NCI-H524 (cell line): ENCODE measurements at places on chromosomes 5 and 9.

DNA sequence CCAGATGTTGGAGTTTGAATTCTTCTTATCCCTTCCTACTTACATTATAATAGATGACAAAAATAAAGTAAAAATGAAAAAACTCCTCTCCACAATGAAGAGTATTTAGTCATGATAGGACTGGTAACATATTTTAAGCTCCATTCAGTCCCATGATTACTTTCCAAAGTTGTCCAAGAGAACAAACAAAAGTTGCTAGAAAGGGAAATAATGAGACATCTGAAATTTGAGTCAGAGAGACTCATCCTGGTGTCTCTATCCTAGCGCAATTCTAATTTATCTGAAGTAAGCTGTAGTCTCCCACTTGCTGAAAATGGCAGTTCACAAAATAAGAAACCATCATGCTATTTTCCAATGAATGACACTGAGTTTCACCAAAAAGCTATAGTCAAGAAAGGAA is 152.2 kb downstream of the BNC2 start:
- DNase-seq = no peak

DNA sequence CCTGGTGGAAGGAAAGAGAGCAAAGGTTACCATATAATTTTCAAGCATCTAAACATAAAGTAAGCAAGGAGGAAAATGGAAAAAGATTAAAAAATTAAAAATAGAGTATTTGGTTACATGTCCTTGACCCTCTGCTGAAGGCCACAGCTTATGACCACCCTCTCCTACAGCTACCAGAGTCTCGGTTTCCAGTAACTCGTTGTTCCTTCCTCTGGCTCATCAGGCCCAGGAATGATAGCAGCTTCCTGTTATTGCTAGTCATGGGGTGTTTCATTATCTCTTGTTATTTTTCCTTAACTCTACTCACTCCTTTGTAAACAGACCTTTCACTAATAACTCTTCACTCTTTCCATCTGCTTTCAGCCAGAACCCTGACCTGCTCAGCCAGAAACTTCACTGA is 102.2 kb downstream of the YTHDC2 start:
- DNase-seq = no peak

DNA sequence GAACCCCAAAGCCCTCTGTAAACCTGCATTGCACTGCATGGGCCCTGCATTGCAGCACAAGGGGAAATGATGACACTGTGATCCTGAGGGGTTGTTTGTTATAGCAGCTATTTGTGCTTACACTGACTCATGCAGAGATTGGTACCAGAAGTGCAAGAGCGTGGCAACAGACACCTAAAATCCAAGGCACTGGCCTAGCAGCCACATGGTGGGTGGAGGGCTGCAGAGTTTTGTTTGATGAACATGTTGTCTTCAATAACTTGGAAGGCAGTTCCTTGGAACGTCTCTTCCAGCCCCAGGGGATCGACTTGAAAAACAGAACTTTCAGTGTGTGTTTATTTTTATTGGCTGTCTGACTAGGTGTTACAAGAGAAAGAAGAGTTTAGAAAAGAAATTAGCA is 14.5 kb downstream of the FCN2 start:
- no peak for DNase-seq

DNA sequence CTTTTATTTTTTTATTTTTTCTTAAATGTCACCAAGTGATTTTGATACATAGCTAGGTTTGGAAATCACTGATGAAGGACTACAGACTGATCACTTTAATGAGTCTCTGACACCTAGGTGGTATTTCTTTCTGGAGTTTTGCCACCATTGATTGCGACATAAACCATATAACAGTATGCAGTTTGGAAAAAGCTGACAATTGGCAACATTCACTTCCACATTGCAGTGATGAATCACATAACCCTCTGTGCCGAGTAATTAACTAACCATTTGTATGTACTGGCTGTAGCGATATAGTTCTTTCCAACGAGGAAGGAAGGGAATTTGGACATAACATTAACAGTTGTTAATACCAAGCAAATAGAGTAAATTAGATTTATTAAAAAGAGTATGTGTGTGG is 222.9 kb upstream of the EFNA5 start:
- DNase-seq = no peak

DNA sequence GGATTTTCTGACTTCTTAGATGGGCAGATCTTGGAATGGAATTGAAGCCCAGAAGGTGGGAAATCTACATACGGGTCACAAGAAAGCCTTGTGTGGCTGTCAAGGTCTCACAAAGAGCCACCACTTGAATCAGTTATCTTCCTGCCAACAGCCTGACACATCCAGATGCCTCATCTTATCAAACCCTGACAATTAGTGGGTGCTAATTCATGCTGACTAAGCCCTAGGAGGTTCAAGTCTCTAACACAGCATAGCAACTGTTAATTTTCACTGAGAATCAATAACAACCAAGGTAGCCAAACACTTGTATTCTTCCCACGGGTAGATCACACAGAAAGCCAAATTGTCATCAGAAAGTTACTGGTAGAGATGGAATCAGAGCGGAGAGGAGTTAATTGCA is 222.2 kb downstream of the TMEM167A start:
- no peak for DNase-seq

- DNase-seq = peak; percentile 24
These were observed 341.4 kb downstream of the DIRAS2 start for GRCh38 chr9:90301277-90301653.

DNA sequence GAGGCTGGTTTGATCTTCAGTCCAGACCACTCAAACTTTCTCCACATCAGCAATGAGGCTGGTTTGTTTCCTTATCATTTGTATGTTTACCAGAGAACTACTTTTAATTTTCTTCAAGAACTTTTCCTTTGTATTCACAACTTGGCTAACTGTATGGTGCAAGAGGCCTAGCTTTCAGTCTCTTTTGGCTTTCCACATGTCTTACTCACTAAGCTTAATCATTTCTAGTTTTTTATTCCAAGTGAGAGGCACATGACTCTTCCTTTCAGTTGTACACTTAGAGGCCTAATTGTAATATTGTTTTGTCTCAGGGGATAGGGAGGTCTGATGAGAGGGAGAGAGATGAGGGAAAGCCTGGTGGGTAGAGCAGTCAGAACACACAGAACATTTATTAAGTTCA is 554.0 kb upstream of the ARRDC3 start:
- no peak for DNase-seq

DNA sequence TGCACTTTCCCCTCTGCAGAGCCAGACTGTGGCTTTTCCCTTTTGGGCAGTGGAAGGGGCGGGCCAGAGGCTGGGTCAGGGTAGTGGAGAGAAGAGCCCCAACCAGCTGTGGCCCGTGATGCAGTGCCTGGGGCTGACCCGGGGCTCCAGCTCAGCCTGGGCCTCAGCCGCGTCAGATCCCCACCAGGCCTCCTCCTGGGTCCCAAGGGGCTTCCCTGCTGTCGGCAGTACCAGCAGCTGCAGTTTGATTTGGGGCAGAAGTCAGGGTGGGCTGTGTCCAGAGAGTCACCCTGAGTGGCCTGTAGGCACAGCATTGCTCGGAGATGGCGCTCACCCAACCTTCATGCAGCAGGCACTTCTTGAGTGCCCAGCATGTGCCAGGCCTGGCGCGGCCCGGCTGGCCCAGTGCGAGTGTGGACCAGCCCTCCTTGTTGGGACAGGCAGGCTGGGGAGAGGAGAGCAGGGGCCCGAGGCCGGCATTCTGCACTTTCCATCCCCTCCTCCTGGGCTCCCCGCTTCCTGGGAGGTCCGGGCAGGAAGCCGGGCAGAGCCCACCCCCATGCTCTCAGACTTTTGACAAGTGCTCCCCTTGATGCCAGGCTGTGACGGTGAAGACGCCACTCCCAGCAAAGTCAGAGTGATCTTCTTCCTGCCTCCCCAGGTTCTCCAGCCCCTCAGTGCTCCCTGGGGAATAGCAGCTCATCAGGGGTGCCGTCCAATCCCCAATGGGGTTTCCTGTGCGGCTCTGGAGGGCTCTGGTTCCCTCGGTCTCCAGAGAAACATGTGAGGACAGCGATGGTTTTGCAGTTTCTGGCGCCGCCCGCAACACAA is 88.3 kb upstream of the COL5A1 start:
- DNase-seq = no peak

DNA sequence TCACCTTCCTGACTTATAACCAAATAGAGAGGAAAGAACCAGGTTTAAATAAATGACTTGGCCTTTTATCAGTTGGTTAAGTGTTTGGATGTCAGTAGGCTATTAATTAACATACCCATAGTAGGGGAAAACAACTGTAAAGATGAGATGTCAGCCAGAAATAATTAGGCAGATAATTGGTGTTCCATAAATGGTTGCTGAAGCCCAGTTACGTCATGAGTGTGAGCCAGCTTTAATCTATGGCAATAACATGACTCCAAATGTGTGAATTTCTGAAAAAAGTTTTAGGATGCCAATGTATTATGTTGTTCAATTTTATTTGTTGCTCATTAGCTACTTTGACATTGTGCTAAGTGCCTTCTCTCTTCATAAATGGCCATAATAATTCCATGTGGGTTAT is 180.5 kb downstream of the FBXL7 start:
- no peak for DNase-seq

DNA sequence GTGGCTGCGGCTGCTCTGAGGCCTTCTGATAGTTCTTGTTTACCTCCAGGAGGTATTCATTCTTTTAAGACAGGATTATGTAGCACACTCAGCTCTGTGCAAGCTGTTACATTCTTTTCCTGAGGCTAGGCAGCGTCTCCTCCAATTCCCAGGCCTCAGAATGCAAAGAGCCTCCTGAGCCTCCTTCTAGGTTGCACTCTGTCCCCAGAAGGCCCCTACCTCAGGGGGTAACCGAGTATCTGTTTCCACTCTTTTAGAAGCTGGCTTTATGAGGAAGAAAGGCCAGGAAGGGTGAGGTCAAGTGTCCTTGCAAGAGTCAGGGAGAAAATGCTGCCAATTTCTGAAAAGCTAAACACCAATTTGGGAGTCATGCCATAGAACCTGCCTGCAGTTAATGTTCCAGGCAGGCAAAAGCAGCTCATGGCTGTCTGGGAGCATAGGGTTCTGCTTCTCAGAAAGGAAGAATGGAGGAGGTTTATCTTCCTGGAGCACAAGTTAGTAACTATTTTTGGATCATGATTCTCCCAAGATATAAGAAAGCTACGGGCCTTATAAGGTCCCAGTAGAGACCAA is 178.9 kb downstream of the SEMA6A start:
- DNase-seq = no peak

- no peak for DNase-seq
These were observed 104.0 kb upstream of the ACTBL2 start for GRCh38 chr5:57586649-57587048.

DNA sequence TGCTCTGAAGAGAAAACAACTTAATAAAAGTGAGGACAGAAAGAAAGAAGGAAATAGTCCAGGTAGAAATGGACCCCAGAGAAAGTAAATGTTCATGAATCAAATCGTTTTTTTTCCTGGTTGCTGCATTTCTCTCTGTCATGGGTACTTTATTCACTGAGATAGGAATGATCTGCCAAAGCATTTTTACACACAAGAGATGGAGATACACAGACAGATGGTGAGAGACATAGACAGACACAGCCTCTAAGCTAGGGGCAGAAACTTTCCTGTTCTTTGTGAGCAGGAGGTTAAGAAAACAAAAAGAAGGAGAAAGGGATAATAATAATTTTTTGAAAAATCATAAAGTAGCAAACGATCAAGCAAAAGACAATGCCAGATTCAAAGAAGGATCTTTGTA is 73.7 kb downstream of the ASTN2 start:
- no peak for DNase-seq

GRCh38 chr5:39998518-39998917 is 573.7 kb upstream of the DAB2 start:
- DNase-seq = no peak

- peak; percentile 3 for DNase-seq
These were observed 13.3 kb downstream of the NUP214 start for GRCh38 chr9:131138676-131139075.

DNA sequence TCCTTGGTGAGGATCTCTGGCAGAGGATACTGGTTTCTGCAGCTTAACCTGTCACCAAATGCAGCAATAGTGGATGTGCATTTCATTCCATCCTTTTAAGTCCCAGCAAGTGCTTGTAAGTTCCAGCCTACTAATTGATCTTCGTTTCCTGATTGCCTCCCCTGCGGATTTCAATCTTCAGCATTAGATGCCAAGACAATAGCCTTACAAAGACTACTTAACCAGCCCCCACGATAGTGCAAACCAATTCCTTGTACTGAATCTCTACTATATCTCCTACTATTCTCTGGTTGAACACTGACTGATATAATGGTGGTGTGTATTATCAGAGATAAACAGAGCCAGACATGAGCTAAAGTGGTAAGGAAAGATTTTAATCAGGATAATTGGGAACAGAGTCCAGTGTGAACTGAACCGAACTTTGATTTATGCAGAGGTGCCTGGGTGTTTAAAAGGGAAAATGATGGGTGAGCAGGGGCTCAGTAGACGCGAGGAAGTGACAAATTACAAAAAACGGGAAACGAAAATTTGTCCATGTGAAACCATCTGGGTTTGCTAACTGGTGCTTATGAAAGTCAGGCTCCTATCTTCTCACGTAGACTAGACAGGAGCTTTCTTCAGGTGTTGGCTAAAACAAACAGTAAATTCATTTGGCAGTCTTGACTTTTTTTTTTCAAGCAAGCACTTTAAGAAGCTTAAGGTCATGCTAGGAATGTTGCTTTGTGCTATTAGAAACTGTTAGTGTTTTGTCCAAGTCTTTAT is 106.9 kb upstream of the ST8SIA4 start:
- no peak for DNase-seq

GRCh38 chr5:1868886-1869475 is 13.7 kb downstream of the IRX4 start:
- DNase-seq = no peak

GRCh38 chr5:122638581-122638980 is 136.3 kb upstream of the SNX2 start:
- no peak for DNase-seq

- no peak for DNase-seq
These were observed 13.1 kb upstream of the SERINC5 start for GRCh38 chr5:80268916-80269315.

DNA sequence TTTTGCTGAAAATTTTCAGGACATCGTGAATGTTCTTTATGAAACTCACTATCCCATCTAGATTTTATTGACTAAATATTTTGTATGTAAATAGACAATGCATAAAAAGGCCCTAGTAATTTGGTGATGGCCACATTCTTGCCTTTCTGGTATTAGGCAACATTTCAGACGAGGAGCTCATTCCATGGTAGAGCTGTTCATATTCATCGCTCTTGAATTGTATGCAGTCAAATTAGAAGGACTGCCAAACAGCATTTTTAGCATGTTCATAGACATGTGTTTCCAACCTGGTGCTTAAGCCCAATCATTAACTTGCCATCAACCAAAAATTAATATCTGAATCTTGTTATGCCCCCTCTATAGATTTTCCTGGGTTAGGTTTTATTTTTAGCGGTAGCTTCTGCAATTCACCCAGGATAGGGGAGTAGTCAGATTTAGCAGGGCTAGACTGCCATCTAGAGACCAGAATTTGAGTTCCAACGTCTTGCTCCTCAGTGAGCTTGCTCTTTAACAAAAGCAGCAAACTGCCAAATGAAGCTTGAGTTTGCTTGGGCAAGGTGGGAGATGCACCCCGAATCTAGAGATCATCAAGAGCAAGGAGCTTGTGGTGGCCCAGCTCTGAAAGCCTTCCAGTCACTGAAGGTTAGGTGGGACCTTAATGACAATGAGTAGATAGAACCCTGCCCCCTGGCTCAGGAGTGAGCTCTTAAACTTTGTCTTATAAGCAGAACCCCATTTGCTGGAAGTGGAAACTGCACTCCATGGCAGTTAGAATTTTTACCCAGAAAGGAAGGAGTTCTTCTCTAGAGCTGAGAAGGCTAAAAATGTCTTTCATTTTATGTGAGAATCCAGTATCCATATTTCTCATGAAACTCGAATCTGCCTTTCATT is 456.2 kb downstream of the RASEF start:
- DNase-seq = peak; percentile 49
